ENCODE measurements at places on chromosomes 6 and 20.

DNA sequence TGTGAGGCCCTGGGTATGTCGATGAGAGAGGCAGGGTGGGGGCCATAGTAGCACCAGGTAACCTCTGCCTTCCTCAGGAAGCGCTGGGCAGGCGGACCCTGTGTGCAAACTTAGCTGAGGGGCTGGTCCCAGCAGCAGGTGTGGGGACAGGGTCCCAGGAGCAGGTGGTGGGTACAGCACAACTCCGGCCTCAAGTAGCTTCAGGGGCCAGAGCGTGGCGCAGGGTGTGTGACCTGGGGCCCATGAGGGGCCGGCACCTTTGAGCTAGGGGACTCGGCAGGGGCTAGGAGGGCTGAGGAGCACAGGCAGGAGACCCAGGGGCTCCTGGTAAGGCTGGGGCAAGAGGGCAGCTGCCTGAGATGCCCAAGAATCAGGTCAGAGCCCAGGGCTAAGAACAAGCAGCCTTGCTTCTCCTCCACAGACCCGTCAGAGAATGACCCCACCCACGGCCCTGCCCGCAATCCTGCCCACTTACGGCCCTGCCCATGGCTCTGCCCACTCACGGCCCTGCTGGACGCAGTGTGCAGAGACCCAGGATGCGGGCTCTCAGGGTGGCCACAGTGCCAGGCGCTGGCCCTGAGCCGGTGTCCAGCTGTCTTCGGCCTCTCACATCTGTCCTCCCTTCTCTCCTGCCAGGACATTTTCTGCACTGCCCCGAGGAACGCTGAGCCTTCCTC is 30.9 kb downstream of the CHRNA4 start:
- DNase-seq = no peak

- DNase-seq = no peak
Observed at GRCh38 chr20:16914277-16914676, 166.1 kb downstream of the OTOR start.

DNA sequence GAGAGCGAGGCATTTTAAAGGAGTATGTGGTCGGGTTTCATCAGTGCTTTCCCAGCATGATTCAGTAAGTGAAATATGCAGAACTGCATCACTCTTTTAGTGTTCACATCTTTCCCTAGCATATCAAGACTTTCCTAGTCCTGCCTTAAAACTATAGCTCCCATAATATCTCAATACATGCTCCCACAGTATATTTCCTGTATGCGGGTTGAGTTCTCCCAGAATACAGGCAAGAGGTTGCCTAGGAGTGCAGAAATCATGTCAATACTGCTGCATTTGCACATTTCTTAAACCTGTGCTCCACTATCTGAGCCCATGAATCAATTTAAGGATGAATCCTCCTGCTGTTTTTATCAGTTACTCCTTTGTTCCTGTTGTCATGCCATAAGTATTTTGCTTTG is 386.6 kb upstream of the SLC35B3 start:
- no peak for DNase-seq

DNA sequence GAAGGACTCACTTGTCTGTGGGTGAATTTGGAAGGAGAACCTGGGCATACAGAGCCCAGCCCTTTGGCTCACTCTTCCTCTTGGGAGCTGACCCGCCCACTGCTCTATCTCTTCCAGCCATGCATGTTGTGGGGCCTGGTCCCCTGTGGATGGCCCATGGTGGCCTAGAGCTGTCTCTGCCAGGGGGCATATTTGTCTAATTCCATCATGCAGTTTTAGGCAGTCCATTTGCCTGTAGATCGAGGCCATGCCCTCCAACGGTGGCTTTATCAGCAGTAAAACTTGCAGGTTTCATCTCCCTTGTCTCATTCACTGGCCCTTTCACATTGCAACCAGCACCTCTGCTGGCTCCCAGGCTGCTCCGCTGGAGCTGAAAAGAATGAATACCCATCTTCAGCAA is 12.9 kb upstream of the EZR start:
- no peak for DNase-seq

DNA sequence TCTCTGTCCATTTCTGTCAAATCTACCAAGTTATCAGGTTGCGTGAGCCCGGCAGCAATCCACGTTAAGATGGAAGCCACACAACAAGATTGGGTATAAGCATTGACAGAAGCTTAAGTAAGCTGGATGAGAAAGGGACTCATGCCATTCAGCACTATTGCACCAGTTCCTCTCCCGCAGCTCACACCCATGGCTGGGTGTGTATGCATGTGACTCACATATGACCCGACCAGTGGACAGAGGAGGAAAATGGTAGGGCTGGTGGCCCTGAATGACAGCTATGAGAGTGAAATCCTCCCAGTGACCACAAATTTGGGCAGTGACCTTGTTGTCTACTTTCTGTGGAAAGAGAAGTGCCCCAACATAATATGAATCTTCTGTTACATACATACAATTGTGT is 113.5 kb downstream of the OTOR start:
- DNase-seq = no peak

DNA sequence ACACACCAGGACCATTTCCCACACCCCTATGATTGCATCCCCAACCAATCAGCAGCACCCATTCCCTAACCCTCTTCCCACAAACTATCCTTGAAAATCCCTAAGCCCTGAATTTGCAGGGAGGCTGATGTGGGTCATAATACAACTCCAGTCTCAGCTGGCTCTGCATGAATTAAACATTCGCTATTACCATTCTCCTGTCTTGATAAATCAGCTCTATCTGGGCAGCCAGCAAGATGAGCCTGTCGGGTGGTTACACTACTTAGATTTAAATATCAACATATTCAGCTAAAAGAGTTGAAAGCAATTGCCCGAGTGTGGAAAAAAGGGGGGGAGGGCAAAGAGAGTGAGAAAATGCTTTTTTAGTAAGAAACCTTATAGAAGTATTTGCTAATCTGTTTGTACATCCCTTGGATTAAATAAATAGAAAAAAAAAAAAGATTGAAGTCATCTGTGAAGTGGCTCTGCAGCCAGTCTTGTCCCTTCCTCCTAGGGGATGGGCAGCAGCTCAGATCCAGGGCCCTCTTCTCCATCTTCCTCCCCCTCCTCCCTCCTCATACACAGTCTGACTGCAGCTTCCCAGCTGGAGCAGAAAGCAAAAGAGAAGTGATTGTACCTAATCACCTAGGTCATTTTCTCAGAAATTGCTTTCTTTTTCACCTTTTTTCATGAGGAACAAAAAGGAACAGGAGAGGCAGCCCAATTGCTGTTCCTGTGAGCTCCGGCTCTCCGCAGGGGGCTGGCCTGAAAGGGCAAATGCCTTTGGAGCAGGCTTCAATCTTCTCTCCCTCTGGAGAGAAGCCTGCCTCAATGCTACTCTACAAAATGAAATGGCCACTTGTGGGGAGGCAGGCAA is 356.6 kb upstream of the SULF2 start:
- no peak for DNase-seq

DNA sequence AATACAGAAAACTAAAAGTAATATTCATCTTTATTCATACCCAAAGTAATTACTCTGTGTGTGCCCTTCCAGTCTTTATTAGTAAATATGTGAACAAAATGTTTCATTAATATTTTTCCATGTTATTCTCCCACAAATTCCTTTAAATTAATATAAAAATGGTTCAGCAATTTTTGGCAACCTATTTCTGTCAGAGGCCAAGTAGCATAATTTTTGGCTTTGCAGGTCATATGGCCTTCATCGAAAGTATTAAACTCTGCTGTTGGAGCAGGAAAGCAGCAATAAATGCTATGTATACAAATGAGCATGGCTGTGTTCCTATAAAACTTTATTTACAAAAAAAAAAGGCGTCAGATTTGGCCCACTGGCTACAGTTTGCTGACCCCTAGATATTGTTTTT is 16.1 kb downstream of the ZC2HC1B start:
- no peak for DNase-seq

GRCh38 chr20:44724423-44725091 is 9.4 kb downstream of the CCN5 start:
- no peak for DNase-seq

DNA sequence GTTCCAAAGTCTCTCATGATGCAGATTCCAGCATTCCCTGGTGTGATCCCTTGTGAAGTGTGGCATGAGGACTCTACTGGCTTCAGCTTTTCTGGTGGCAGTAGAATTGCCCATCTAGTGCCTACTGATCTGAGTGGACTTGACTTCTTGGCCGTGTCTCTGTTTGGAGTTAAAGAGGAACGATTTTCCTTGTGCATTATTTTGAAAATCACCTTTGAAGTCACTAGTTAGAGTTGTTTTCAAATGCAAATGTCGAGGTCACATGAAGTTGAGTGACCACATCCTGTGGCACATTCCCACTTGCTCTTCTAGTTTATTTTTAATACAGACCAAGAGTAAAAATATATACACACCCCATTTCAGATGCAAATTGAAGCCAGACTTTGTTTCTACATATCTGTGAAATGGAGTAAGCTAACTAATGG is 270.7 kb upstream of the TAB2 start:
- DNase-seq = no peak

- DNase-seq = no peak
Observed at GRCh38 chr6:1872649-1873131, 263.0 kb downstream of the FOXC1 start.

- no peak for DNase-seq
Observed at GRCh38 chr20:60491051-60491581, 532.9 kb downstream of the CDH26 start.

- DNase-seq = peak; percentile 64
Observed at GRCh38 chr6:129671442-129672340, 38.3 kb downstream of the ARHGAP18 start.

GRCh38 chr20:2700913-2701620 is 8.5 kb downstream of the EBF4 start:
- DNase-seq = no peak

DNA sequence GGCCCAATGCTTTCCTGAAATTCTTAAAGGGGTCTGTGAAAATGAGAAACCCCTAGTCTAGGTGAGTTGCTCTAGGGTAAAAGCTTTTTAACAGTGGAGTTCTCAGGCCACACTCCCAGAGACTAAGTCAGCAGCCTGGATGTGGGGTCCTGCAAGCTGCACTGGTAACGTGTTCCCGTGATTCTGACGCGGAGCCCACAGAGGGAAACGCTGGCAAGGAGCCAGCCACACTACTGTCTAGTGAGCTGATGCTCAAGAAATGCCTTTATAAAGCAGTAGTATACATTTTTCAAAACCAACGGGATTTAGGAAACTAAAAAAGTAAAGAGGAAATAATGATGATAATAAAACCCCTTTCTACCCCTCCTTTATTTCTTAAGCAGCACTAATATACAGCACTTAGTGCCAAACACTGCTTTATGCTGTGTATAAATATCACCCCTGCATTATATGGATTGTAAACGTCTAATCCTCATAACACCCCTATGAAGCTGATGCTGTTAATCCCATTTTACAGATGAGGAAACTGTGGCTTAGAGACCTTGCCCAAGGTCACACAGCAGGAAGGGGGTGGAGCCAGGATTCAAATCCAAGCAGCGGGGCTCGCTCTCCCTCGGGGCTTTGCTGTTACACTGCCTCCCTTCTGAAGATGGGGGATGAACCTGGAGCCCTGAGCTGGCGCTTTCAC is 25.0 kb downstream of the KCNK15 start:
- no peak for DNase-seq

DNA sequence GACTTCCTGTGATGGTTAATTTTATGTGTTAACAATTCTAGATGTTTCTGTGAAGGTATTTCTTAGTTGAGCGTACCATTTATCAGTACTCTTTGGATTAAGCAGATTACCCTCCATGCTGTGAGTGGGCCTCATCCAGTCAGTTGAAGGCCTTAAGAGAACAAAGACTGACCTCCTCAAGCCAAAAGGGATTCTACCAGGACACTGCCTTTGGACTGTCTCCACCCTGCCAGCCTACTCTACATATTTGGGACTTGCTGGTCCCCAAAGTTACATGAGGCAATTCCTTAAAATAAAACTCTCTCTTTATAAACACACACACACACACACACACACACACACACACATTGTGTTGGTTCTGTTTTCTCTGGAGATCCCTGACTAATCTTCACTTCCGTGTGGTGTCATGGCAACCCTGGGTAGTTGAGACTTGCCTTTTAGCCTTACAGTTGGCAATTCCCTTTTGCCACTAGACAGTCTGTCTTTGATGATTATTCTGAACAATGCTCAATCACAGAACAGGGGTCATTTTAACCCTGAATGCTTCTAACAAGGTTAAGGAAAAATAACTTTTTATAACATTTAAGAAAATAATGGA is 32.2 kb downstream of the MRAP2 start:
- no peak for DNase-seq

DNA sequence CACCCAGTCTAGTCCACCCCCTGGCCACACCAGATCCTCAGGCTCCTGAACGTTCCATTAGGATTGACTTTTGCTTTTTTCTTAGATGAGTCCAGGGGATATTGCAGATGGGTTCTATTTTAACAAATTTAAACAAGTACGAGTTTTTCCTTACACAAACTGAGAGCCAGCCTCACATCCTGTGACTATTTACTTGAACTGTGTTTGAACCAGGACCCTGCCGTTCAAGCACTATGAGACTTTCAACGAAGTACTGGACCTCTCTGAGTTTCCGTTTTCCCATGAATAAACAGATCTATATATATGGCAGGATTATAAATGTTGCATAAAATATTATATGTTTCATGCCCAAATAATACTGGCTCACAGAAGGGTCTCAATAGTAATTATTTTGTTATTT is 1.4 kb upstream of the METTL24 start:
- no peak for DNase-seq

DNA sequence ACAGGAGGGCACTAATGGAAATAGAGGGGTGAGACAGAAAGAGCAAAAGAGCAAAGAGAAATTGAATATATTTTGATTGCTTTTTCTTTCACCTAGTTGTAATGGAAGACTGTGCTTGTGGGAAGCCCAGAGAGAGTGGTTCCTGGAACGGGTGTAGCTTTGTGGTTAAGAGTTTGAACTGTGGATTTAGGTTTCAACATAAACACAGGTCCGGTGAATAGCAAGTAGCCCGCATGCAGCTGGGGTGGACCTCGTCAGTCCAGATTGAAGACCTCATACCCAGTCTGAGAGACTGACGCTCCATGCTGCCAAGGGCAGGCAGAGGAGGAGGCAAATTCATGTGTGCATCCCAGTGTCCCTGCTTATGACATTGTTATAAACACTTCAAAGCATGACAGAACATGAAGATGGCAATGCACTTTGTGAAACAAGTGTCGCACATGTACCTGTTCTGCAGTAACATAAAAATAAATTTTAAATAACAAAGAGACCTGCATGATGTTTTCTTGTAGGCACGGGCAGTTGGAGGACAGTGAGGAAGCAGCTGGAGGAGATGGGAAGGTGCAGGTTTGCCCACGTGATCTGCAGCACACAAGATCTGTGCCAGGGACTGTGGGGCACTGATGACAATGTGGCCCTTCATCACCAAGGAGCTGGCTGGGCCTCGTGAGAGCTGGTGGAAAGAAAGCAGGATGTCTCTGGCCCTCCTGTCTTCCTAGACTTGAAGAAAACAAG is 220.5 kb upstream of the SSTR4 start:
- DNase-seq = no peak

- DNase-seq = peak; percentile 71
Observed at GRCh38 chr20:4814696-4815252, 93.1 kb downstream of the PRND start.
